GM23248 (cell line): ENCODE measurements at places on chromosomes 2 and 18.

- no peaks in the 10 kb centered on the region for H3K36me3 ChIP-seq
- no peaks in the 10 kb centered on the region for H3K27me3 ChIP-seq
- peaks cover 29% of the 10 kb centered on the region for H3K4me1 ChIP-seq
- peak overlapping the region; percentile 80 for H3K27ac ChIP-seq
- DNase-seq, result peak; percentile 90
Measured at GRCh38 chr2:54239427-54239826, 16.6 kb downstream of the TSPYL6 start.

GRCh38 chr2:219733746-219734145 is 106.3 kb downstream of the SLC4A3 start:
- H3K27ac ChIP-seq, result no peak overlapping the region
- H3K36me3 ChIP-seq, result no peaks in the 10 kb centered on the region
- no peaks in the 10 kb centered on the region for H3K27me3 ChIP-seq
- DNase-seq, result no peak
- H3K4me1 ChIP-seq, result no peaks in the 10 kb centered on the region; the same call in 1 of the 2 replicates

DNA sequence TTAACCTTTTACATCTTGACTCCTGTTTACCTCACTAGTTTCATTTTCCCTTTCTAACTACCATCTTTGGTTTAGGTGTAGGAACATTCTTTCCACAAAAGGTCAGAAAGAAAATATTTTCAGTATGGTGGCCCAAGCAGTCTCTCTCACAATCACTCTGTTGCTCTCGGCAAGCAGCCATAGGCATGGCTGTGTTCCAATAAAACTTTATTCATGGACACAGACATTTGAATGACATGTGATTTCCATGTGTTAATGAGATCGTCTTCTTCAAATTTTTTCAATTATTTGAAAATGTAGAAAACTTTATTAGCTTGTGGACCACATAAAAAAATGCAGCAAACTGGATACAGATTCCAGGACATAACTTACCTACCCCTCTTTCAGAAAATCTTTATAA is 109.7 kb upstream of the CNTNAP5 start:
- no peak overlapping the region for H3K4me3 ChIP-seq
- H3K36me3 ChIP-seq, result no peaks in the 10 kb centered on the region
- no peak for DNase-seq
- no peaks in the 10 kb centered on the region for H3K27me3 ChIP-seq
- H3K27ac ChIP-seq, result no peak overlapping the region
- no peaks in the 10 kb centered on the region for H3K4me1 ChIP-seq

DNA sequence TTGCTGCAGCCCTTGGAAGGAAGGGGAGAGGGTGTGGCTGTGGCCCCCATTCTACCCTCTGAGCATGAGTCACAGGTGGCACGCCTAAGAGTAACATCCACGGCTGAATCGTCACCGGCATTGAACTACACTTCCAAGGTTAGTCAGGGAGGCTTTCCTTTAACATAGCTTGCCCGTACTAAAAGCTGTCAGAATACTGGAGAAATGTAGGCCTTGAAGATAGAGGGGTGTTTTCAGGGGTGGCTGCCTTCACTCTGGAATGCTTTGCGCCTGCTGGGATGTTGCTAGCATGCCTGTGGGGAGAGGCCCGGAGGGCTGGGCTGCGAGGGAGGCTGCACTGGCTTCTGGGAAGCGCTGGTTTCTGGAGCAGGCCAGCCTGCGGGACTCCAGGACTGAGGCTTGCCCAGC is 333.7 kb downstream of the AGAP1 start:
- H3K4me1 ChIP-seq, result peaks cover 7% of the 10 kb centered on the region; the same call in 1 of the 2 replicates
- H3K27ac ChIP-seq, result no peak overlapping the region
- no peaks in the 10 kb centered on the region for H3K36me3 ChIP-seq
- DNase-seq, result peak; percentile 54

DNA sequence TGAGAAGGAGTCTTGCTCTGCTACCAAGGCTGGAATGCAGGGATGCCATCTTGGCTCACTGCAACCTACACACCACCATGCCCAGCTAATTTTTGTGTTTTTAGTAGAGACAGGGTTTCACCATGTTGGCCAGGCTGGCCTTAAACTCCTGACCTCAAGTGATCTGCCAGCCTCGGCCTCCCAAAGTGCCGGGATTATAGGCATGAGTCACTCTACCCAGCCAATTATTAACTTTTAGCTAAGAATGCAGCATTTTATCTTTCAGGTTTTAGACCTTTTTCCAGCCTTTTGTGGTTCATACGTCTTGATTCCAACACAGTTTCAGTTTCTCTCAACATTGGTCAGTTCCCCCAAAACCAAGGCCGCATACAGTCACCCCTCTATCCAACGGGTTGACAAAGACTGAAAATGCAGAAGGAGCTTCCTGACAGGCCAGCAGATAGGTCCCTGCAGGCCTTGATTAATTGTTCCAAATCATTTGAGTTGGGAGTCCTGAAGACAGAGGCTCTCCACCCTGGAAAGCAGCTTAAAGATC is 262.2 kb upstream of the KLHL29 start:
- no peak overlapping the region for H3K4me3 ChIP-seq
- DNase-seq, result no peak
- H3K27me3 ChIP-seq, result no peaks in the 10 kb centered on the region
- H3K36me3 ChIP-seq, result no peaks in the 10 kb centered on the region
- H3K4me1 ChIP-seq, result no peaks in the 10 kb centered on the region
